Activated naive CD4-positive, alpha-beta T cell treated with anti-CD3 and anti-CD28 coated beads, Interleukin-2, amount 50 U/mL, for 72 hours (primary cell): ENCODE measurements at places on chromosomes 11 and 22. TPM values are rescaled to one million over a fixed set of nuclear protein-coding genes. Genes with fewer than 3 reads are reported as not detected.

DNA sequence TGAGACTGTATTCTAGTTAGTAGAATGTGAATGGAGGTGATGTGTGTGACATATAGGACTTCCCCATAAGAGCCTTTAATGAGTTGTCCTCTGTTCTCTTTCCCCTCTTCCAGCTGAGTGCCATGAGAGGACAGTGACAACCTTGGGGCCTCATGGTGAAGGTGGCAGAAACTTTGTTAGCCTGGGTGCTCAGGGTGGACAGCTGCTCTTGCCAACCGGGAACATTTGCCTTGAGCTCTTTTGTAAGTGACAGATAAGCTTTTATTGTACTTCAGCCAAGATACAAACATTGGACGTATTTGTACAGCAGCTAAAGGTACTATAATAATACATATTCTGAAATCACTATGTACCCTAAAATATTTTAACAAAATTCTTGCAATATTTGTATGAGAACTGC, 33.0 kb upstream of the PLET1 start:
- DNase-seq: no peak

- DNase-seq: no peak
Measured at GRCh38 chr22:41364955-41365354, 16.8 kb upstream of the TEF start.

DNA sequence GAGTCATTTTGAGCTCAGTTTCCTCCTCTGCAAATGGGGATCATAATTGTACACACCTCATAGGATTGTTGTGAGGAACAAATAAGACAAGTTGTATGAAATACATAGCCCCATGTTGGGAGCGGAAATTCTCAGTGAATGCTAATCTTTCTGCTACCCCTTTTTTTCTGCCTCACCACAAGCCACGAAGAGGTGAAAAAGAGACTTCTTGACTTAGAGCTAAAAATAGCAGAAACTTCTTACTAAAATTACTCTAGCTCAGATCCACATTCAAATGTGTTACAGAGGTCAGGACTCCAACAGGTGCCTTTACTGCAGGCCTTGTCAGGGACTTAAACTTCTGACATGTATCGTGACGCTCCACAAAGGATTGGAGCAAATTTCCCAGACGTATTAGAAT, 128.5 kb downstream of the MIAT start:
- no peak for DNase-seq

DNA sequence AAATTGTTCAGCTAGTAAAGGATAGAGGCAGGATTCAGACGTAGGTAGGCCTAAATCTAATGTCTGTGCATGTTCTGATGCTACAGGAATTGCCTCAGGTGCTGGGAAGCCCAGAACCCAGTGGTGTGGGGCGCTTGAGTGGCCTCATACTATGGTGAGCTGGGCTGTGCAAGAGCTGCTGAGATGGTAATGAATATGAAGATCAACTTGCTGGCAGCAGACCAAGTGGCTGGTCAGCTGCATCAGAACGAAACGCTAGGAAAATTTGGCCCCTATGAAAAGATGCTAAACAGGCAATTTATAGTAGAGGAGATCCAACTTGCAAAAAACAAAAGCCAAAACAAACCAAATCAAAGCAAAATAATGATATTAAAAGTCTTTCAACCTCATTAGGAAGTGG, 102.7 kb downstream of the INSC start:
- no peak for DNase-seq

GRCh38 chr11:59088162-59088561, 2.1 kb downstream of the GLYATL1B start:
- no peak for DNase-seq

GRCh38 chr11:95372097-95372656, 141.2 kb upstream of the SESN3 start:
- no peak for DNase-seq

DNA sequence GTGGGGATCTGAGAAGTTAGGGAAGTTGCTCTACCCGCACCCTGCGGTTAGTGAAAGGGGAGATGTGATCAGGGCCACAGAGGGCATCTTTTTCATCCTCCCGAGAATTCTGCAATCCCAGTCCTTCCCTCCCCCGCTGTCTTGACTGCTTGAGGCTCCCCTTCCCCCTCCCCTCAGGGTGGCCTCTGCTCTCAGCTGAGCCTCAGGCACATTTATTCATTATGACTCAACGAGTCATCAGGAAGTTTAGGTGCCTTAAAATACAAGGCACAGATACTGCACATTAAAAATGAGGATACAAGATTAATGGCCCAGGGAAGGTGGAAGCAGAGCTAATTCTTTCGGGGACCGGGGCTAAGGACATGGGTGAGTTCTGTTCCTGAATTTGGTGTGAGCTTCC, 104.0 kb downstream of the CACNA1I start:
- DNase-seq: no peak

- no peak for DNase-seq
Measured at GRCh38 chr11:114317787-114318137, 21.6 kb downstream of the NNMT start.

Gene MFRP
- total RNA-seq: not detected

Gene POLR2L
- 50.4 TPM for total RNA-seq

Gene IL17REL
- 0.11 TPM for total RNA-seq

Gene CFL1
- total RNA-seq: 855 TPM

Gene TPBGL
- total RNA-seq: 0.07 TPM

Gene CST6
- total RNA-seq: 0.43 TPM

Gene NXPE4
- not detected for total RNA-seq

Gene KCNK4
- 0.46 TPM for total RNA-seq
